ENCODE measurements at places on chromosomes 2 and 18. TPM values are rescaled to one million over a fixed set of nuclear protein-coding genes. Genes with fewer than 3 reads are reported as not detected.
A peak's percentile ranks its signal among the peaks of the same experiment; 100 is the strongest.

The SAP130 gene
- total RNA-seq = 34.1 TPM

The KRTCAP3 gene
- total RNA-seq = 9.1 TPM

The FN1 gene
- total RNA-seq = 0.75 TPM

The RFTN2 gene
- total RNA-seq = 0.05 TPM

DNA sequence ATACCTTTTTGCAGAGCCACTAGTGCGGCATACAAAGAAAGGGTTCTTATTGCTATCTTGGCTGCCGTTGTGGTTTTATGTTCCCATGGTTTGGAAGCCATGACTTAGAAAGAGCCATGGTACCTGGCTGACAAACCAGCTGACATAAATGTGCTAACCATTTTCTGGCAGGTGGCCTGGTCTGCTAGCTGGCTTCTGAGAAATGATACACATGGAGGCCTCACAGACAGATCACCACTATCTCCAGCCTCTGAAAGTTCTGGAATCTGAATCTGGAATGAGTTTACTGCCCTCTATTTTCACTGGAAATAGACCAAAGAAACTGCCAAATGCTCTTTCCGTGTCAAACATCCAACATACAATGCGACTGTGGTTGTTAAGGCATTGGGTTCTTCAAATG, 123.7 kb downstream of the QPCT start:
- peaks cover 16% of the 10 kb centered on the region for H3K4me1 ChIP-seq
- no peak overlapping the region for H3K27ac ChIP-seq
- H3K36me3 ChIP-seq = peaks cover 2% of the 10 kb centered on the region
- H3K27me3 ChIP-seq = no peaks in the 10 kb centered on the region

DNA sequence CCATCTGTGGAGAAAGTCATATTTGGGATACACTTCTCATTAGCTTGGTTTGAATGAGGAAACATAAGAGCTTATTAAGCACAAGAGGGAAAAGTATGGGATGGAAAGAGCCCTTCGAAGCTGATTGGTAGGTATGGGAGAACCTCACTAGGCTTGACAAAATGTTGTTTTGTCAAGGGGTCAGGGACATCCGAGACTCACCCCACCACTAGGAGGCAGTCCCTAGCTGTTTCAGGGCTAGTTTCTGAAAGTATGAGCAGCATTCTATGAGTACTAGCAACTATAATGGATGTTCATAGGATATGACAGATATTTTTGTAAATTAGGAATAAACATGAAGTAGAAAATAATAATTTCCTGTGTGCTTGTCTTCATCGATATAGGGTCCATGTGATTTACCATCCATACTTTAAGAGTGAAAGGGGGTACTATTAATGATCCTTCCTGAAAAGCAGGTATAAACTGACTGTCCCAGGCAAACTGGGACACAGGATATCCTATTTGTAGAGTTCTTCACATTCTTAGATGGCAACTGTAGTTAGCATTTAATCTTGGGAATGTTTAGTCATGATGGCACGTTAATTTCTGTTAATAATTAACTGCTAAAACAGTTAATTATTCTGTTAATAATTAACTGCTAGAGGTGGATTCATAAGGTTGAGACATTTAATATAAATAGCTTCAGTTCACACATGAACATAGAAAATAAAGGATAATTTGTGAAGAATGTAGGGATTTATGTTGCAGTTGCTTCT, 28.4 kb downstream of the OTX1 start:
- H3K4me1 ChIP-seq = no peaks in the 10 kb centered on the region
- DNase-seq = no peak
- H3K27me3 ChIP-seq = peaks cover 36% of the 10 kb centered on the region
- H3K27ac ChIP-seq = no peak overlapping the region
- H3K36me3 ChIP-seq = no peaks in the 10 kb centered on the region

- DNase-seq = no peak
- no peak overlapping the region for H3K4me3 ChIP-seq
- H3K27ac ChIP-seq = peak overlapping the region; percentile 51
- peaks cover 14% of the 10 kb centered on the region for H3K36me3 ChIP-seq
Measured at GRCh38 chr2:202299712-202300111, 34.1 kb downstream of the NOP58 start.

DNA sequence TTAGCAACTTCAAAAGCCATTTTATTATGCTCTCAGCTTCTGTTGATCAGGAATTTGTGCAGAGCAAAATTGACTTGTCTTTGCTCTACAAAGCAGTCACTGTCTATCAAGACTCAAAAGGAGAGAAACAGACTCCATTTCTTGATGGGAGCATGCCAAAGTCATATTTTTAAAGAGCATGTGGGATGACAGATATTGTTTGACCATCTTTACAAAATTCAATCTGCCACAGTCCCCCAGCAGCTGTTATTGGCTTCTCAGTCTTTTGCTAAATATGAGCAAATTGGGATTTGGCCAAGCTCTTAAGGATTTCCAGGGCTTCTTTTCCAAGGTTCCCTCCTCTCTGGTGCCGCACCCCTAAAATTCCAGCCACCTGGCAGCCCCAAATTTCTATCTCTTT, 67.9 kb downstream of the TEX51 start:
- H3K4me1 ChIP-seq = no peaks in the 10 kb centered on the region
- H3K4me3 ChIP-seq = no peak overlapping the region

- H3K27me3 ChIP-seq = no peaks in the 10 kb centered on the region
- no peaks in the 10 kb centered on the region for H3K4me1 ChIP-seq
- H3K36me3 ChIP-seq = no peaks in the 10 kb centered on the region
Measured at GRCh38 chr2:46134531-46135227, 162.5 kb upstream of the EPAS1 start.

DNA sequence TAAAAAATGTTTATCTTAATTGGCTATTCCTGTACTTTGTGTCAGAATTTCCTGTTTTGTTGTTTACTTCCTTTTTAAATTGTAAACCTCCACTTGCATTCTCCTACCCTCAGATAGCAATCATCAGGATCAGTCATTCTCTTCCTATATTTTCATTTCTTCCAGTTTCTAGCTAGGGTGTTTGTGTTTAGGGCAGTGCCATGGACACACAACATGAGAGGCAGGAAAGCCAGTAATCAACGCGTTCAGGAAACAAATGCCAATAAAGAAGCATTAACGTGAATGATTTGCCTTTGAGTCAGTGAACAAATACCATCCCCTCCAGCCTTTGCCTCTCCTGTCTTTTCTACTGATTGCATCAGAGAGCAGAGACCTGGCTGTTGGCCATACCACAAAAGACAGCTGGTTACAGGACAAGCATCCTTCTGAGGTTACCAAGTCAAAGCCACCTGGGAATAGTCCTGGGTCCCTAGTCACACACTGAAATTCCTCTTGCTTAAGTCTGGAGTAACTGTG, 56.7 kb upstream of the FHL2 start:
- DNase-seq = no peak
- no peak overlapping the region for H3K4me3 ChIP-seq
- no peaks in the 10 kb centered on the region for H3K4me1 ChIP-seq
- peaks cover 30% of the 10 kb centered on the region for H3K27me3 ChIP-seq

DNA sequence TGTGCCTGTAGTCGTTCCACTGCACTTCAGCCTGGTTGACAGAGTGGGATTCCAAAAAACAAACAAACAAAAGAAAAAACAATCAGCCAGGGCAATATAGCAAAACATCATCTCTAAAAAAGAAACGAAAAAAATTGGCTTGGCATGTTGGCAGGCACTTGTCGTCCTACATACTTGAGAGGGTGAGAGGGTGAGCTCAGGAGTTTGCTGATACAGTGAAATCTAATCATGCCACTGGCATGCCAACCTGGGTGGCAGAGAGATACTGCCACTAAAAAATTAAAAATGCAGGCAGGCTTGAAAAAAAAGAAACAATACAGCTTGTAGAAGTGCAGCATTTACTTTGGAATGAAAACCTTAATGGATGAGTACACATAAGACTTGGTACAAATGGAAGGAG, 282.9 kb upstream of the RGPD4 start:
- no peaks in the 10 kb centered on the region for H3K4me1 ChIP-seq
- no peaks in the 10 kb centered on the region for H3K27me3 ChIP-seq
- H3K36me3 ChIP-seq = no peaks in the 10 kb centered on the region
- H3K27ac ChIP-seq = no peak overlapping the region

DNA sequence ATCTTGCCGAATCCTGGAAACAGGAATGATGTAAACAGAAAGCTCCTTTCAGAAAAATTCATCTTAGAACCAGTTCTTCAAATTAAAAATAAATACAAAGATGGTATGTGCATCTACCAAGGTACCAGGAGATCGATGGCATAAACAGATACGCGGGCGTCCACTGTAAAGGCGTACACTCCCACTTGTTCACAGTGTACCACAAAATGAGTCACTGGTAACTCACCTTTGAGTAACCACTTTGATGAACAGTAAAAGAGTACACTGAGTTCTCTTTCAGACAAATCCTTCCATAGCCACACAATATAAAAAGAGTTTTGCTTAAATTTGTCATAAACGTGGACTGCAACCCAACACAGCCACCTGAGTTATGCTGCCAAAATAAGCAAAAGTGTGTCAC, 128.3 kb downstream of the DNER start:
- H3K27ac ChIP-seq = no peak overlapping the region
- no peak overlapping the region for H3K4me3 ChIP-seq
- DNase-seq = no peak
- H3K27me3 ChIP-seq = peaks cover 45% of the 10 kb centered on the region
- H3K4me1 ChIP-seq = no peaks in the 10 kb centered on the region
- H3K36me3 ChIP-seq = peaks cover 2% of the 10 kb centered on the region

GRCh38 chr18:67731851-67732250, 215.3 kb upstream of the DSEL start:
- H3K36me3 ChIP-seq = no peaks in the 10 kb centered on the region
- H3K4me3 ChIP-seq = no peak overlapping the region
- no peak overlapping the region for H3K27ac ChIP-seq
- no peaks in the 10 kb centered on the region for H3K27me3 ChIP-seq
- no peak for DNase-seq

DNA sequence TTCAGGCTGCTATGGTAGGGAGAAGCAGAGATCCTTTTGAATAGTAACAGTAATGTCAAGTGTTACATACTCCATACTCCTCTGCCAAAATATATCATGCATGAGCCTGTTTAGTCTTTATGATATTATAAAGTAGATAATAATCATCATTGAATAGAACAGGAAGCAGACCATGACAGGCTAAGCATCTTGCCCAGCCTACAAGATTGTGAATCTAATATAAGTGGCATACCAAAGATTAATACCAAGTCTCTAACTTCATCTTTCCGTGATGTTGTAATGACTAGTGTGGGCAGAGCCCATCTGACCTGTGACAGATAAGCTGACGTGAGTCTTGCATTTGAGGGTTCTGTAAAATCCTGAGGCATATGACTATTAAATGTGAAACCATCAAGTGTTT, 13.1 kb downstream of the NDUFB3 start:
- peaks cover 2% of the 10 kb centered on the region for H3K36me3 ChIP-seq
- no peak overlapping the region for H3K27ac ChIP-seq
- H3K27me3 ChIP-seq = no peaks in the 10 kb centered on the region
- peaks cover 2% of the 10 kb centered on the region for H3K4me1 ChIP-seq
- H3K4me3 ChIP-seq = no peak overlapping the region
- DNase-seq = no peak

DNA sequence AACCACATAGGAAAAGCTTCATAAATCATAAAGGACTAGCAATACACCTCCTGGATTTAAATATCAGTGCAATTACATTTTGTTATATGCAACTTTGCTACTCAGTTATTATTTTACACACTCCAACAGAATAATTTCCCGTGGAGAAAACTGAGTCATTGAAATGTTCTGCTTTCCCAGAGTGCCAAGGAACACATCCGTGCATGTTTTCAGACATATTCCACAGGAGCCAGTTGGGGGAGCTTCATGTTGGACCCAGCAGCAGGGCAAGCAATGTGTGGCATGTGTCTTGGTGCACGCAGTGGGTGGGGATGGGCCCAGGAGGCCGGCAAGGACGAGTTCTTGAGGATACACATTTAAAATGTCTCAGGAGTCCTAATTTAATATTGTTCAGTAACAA, 14.4 kb upstream of the SMIM21 start:
- H3K4me3 ChIP-seq = no peak overlapping the region
- H3K4me1 ChIP-seq = peaks cover 6% of the 10 kb centered on the region
- H3K36me3 ChIP-seq = no peaks in the 10 kb centered on the region
- peaks cover 36% of the 10 kb centered on the region for H3K27me3 ChIP-seq

- H3K27me3 ChIP-seq = no peaks in the 10 kb centered on the region
- DNase-seq = no peak
- H3K4me1 ChIP-seq = no peaks in the 10 kb centered on the region
- H3K36me3 ChIP-seq = no peaks in the 10 kb centered on the region
Measured at GRCh38 chr2:56449002-56449431, 265.2 kb downstream of the CCDC85A start.

- no peak overlapping the region for H3K4me3 ChIP-seq
- H3K27me3 ChIP-seq = peaks cover 8% of the 10 kb centered on the region
- peaks cover 3% of the 10 kb centered on the region for H3K4me1 ChIP-seq
Measured at GRCh38 chr18:78658531-78658930, 321.1 kb upstream of the SALL3 start.

DNA sequence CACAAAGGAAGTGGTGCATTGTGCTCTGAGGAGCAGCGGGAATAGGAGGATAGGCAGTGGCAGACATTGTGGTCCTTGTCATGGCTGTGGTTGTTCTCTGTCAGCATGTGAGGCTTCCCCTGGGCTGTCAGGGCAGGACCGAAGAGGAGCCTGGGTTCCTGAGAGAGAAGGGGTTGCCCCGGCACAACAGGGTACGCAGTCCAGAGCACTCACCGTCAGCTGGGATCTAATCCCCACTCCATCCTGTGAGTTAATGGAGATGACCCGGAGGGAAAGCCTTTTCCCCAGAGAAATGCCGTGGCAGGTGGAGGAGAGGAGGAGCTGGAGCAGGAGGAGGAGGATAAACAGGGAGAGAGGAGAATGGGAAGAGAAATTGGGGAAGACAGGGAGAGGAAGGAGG, 396.7 kb upstream of the HS6ST1 start:
- no peak overlapping the region for H3K4me3 ChIP-seq
- H3K36me3 ChIP-seq = peaks cover 4% of the 10 kb centered on the region
- no peak overlapping the region for H3K27ac ChIP-seq
- H3K27me3 ChIP-seq = peaks cover 33% of the 10 kb centered on the region
- no peaks in the 10 kb centered on the region for H3K4me1 ChIP-seq

DNA sequence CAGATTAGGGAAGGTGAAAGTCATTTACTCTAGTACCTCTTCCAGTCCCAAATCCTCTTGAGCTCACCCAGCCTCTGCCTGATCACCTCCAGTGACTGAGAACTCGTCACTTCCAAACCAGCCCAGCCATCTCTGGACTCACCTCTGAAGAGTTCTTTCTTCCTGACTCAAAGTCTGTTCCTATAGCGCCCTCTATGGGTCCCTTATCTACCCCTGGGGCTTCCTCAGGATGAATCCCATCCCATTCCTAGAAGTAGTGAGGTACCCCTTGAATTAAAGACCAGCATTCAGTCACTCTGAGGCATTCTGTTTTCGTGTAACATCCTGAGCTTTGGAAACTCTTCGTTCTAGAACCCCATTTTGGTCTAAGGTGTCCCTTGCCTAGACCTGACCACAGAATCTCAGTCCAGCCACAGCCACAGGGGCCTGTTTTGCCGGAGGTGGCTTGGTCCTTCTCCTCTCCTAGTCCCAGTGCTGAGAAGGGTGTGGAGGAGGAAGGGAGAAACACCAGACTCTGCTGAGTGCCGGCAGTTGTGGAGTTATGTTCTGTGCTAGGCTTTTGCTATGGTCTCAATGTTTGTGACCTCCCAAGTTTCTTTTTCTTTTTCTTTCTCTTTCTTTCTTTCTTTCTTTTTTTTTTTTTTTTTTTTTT, 32.7 kb downstream of the SIX3 start:
- DNase-seq = no peak
- peaks cover 53% of the 10 kb centered on the region for H3K27me3 ChIP-seq
- H3K27ac ChIP-seq = no peak overlapping the region
- H3K4me1 ChIP-seq = peaks cover 6% of the 10 kb centered on the region
- no peak overlapping the region for H3K4me3 ChIP-seq
- H3K36me3 ChIP-seq = peaks cover 13% of the 10 kb centered on the region
